ENCODE measurements at places on chromosomes 6 and 20.

DNA sequence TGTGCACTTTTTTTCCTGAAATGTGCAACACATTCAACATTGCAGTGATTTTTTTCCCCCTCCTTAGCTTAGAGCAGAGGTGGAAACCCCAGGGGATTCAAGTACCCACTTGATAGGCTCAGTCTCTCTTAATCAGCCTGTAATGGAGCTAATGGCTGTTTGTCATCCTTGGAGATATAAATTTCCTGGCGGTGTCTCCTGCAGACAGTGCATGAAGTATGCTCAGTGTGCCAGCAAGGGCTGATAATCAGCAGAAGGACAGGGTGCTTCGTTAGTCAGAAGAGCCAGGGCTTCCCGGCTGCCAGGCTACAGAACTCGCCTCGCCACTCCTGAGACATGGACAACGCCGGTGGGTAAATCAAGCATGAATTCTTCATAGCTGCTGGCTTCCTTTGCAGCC lies 69.8 kb upstream of the PHACTR2 start:
- DNase-seq = peak; percentile 73

GRCh38 chr6:36754582-36755434 lies 57.2 kb downstream of the RAB44 start:
- DNase-seq = no peak

DNA sequence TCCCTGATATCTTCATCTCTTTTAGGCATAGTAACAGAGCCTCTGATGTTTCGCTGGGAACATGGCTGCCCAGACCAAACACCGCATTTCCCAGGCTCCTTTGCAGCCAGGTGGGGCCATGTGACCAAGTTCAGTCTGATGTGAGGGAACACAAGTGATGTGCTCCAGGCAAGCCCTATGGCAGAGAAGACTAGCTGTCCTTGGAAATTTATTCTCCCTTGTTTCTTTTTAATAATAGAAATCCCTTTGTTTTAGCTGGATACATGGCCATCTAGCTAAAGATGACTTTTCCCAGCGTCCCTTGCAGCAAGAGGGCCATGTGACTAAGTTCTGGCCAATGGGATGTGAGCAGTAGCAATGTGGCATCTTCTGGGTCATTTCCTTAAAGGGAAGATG lies 30.8 kb downstream of the SLC2A10 start:
- no peak for DNase-seq

GRCh38 chr6:87407561-87407900 lies 241 bp upstream of the CFAP206 start:
- DNase-seq = peak; percentile 74

DNA sequence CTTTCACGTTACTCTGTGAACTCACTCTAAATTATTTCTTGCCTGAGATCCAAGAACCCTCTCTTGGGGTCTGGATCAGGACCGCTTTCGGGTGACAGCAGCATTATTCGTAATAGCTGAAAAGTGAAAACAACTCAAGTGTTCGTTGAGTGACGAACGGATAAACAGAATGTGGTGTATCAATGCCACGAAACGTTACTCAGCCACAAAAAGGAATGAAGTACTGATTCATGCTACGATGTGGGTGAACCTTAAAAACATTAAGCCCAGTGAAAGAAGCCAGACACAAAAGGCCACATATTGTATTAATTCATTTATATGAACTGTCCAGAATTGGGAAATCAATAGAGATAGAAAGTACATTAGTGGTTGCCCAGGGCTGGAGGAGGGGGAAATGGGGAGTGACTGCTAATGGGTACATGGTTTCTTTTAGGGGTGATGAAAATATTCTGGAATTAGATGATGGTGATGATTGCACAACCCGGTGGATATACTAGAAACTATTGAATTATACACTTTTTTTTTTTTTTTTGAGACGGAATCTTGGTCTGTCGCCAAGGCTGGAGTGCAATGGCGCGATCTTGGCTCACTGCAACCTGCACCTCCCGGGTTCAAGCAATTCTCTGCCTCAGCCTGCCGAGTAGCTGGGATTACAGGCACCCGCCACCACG lies 8.4 kb downstream of the PTGIS start:
- no peak for DNase-seq

GRCh38 chr20:10094566-10095173 lies 59.9 kb downstream of the ANKEF1 start:
- DNase-seq = no peak

- DNase-seq = no peak
Measured at GRCh38 chr20:24619212-24619611, 149.8 kb downstream of the SYNDIG1 start.

DNA sequence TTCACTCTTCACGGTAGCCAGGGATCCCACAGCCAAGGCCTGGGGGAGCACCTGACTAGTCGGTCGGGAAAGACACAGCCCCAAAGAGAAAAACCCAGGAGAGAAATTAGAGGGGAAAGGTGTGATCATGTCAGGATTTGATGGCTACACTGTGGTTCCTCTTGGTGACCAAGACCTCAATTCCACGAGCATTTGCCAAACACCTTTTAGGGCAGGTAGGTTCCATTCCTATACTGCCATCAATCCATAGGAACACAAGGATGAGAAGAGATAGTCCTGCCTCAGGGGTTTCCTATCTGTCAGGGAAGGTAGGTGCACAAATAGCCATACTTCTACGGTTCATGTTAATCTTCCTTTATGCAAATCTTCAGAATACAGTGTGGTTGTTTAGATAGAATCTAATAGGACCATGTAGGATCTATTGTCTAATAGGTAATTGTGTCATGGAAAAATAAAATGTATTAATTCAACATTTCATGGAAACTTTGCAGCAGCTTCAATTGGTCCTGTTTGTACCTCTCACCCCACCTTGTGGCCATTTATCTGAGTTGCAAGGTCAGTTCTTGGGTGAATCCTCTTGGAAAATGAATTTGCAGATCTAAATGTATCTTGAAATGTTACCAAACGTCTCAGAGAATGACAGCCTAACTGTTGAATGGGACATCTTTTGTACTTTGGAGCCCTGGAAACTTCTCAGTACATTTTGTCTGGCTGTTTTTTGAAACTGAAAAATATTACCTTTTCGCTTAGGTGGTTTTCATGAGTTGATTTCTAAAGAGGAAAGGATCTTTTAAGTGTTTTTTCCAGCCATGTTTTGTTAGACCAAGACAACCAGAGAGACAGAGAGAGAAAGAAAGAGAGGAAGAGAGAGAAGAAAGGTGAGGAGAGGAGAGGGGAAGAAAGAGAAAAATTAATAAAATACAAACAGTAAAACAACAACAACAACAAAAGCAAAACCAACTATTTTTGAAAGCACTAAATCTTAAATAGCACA lies 33.7 kb upstream of the IYD start:
- peak; percentile 62 for DNase-seq

DNA sequence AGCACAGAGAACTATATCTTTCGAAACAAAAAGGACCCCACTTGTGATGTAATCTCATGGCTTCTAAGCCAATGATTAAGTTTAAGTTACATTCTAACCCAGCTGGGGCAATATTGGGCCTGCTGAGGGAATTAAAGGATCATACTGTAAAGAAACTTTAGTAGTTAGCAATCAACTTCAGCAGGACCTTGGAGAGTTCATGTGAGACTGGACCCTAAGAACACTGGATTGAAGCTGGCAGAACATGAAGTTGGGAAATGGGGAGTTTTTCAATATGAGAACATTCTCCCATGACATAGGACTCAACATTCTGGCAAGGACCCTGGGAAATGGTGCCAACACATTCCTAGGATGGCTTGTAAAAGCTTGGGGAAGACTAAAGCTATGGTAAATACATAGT lies 516.2 kb downstream of the PKHD1 start:
- DNase-seq = no peak
